ENCODE measurements at places on chromosomes 12 and 14.

DNA sequence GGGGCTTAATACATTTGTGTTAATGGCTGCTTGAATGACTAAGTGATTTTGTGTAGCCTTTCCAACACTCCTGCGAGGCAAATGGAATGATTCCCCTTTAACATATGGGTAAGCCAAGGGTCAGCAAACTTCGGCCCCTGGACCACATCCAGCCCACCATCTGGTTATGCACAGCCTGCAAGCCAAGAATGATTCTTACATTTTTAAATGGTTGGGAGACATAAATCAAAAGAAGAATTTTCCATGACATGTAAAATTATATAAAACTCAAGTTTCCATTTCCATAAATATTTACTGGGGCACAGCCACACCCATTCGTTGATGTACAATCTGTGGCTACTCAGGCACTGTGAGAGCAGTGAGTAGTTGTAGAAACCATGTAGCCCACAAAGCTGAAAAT lies 9.0 kb downstream of the SLC8B1 start:
- DNase-seq: peak; percentile 66

DNA sequence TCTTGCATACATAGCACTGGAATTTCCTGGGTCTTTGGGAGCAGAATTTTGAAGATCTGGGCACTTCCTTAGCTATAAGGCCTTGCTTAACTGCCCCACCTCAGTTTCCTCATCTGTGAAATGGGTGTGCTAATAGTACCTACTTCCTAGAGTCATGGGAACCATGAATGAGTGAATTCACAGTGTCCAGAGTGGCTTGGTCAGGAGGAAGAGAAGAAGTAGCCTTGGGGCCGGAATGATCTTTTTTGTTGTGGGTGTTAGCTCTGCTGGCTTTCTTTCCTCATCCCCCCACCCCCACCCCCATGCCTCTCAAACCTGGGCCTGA lies 2.4 kb downstream of the SH2B3 start:
- no peak for DNase-seq

DNA sequence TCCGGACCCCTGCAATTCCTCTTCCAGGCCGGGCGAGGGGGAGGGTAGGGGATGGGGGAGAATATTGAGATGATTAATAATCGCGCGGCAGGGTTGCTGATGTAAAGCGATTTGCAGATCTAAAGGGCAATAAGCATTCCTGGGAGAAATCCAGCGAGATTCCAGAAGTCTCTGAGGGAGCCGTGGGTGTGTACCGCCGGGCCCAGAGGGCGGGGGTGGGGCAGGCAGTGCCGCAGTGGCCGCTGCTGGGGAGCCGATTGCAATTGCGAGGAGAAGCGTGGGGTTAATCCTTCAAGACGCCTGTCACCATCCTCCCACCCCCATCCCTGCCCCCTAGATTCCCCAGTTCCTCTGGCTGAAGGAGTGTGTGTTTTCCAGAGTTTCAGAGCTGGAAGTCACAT lies 16.4 kb downstream of the FOS start:
- peak; percentile 85 for DNase-seq

DNA sequence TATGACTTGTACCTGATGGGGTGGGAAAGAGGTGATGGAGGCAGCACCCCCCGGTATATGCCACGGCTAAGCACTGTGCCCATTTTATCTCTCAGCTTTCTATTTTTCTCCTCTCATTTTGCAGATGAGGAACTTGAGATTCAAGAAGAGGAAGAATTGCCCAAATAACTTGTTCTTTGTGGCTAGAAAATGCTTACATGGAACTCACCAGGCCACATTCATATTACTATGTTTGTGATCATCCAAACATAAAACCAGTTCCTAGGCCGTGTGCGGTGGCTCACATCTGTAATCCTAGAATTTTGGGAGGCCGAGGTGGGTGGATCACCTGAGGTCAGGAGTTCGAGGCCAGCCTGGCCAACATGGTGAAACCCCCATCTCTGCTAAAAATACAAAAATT lies 14.5 kb upstream of the PSMD9 start:
- DNase-seq: no peak

DNA sequence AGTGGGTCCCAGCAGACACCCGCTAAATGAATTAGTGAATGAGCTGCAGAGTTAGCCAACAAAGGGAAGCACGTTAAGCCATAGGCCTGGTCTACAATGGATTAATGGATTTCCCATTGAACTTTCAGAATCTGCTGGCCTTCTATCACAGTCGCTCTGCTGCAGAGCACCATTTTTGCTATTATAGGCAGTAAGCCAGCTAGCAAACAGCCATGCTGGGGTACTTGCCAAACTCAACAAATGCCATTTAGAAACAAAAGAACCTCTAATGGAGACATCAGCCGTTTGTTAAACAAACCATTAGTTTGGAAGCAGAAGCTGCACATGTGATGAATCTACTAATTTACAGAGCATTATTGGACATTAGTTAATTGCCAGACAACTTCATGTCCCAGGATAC lies 181.1 kb upstream of the STXBP6 start:
- peak; percentile 8 for DNase-seq

DNA sequence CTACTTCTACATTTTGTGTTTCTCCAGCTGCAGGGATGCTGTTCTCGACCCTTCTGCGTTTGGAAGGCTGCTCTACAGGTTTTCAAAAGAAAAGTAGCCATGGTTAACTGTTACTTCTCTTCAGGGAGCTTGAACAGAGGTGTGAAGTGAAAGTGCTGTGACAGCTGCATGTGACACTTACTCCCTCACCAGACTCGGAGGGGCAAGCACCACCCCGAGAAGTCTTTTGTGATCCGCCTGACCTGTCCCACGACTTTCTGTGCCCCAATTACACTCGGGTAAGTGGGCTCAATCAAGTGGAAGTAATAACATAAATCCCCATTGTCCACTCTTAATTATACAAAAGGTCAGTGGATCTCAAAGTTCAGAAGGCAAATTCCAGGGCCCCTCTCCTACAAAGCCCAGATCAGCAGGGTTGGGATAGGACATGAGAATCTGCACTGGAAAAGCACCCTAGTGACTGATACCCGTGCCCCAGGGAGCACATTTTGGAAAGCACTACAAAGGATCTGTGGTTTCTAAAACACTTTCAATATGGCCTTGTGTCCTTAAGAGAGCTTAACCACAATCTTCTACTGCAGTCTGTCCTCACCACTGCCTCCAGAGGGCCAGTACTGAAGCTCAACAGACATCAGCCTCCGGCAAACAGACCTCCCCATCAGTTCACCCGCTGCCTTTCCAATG lies 11.5 kb downstream of the FICD start:
- peak; percentile 12 for DNase-seq

DNA sequence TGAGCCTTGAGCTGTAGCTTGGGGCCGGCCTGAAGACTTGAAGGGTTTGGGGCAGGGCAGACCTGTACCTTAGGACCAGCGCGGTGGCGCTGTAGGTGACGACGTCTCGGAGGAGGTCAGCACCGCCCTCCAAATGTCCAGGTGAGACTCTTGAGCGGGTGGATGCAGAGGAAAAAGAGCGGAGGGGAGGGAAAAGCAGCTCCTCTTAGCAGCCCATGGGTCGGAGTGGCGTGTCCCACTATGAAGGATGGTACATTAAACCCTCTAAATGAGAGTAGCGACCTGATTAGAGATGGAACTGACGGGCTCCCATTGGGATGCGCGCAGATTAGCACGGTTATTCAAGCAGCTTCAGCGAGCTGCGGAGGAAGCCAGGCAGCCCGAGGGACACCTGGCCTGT lies 77.0 kb upstream of the MAP1LC3B2 start:
- DNase-seq: no peak

GRCh38 chr12:12741660-12742059 lies 24.5 kb downstream of the CDKN1B start:
- no peak for DNase-seq

DNA sequence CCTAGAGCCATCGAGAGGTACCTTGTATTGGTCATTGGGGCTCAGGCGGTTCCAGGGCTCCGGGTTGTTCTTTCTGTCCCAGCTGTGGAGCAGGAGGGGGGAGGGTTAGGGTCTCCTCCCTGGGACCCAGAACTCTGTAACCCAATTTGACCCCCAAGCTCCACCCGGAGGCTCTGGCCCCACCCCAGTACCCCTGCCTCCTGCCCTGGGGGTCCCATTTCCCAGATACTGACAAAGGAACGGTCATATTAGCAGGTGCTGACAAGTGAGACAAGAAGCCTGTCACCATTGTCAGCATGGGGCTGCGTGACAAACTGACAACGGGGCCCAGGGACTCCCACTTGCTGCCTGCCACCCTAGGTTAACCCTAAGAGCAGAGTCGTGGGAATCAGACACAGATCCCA lies 6.2 kb downstream of the SHMT2 start:
- no peak for DNase-seq

GRCh38 chr14:98594156-98594555 lies 677.8 kb downstream of the BCL11B start:
- no peak for DNase-seq

DNA sequence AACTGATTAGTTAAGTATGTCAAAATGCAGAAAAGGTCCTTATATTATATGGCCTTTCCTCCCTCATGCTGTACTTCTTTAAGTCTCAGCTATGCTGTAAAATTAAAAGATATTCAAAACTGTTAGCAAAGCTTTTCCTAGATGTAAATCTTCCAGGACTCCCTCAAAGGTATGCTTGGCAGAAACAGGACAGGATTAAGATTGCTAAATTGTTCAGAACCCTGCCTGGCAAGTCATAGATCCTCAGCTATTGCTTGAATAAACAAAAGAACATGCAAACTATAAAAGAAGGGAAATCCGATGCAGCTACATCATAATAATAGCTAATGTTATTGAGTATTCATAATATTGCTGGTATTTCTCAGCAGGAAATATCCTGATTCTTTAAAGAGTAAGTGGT lies 322.6 kb downstream of the CCDC91 start:
- no peak for DNase-seq

GRCh38 chr14:68898248-68899032 lies 80.7 kb downstream of the ACTN1 start:
- DNase-seq: no peak

GRCh38 chr14:30125322-30125979 lies 197.8 kb upstream of the PRKD1 start:
- no peak for DNase-seq

DNA sequence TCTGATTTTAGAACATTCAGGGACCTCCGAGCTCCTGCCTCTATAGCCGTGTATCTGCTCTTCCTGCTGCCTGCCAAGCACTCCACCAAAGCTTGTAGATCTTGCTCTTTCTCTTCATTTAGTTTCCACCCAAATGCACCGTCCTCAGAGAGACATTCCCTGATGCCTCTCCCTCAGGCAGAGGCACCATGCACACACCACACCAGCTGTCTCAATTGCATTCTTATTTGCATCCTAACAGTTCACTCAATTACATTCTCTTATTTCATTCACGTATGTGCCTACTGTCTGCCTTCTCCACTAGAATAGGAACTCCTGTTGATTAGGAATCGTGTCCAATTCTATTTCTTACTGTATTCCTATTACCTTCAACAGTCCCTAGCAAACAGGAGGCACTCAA lies 845.4 kb upstream of the TMEM132C start:
- no peak for DNase-seq

DNA sequence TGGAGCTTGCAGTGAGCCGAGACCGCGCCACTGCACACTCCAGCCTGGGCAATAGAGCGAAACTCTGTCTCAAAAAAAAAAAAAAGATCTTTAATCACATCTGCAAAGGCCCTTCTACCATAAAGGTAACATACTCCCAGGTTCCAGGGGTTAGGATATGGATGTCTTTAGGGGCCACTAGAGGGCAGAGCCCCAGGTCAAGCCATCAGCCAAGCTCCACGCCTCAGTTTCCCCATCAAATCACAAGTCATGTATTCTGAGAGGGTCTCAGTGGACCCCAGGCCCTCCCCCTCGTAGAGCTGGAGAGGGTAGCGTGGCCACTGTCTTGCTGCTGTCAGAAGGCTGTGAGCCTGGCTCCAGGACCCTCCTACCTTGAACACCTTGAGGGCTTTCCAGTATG lies 18.8 kb downstream of the SLC8B1 start:
- DNase-seq: no peak

DNA sequence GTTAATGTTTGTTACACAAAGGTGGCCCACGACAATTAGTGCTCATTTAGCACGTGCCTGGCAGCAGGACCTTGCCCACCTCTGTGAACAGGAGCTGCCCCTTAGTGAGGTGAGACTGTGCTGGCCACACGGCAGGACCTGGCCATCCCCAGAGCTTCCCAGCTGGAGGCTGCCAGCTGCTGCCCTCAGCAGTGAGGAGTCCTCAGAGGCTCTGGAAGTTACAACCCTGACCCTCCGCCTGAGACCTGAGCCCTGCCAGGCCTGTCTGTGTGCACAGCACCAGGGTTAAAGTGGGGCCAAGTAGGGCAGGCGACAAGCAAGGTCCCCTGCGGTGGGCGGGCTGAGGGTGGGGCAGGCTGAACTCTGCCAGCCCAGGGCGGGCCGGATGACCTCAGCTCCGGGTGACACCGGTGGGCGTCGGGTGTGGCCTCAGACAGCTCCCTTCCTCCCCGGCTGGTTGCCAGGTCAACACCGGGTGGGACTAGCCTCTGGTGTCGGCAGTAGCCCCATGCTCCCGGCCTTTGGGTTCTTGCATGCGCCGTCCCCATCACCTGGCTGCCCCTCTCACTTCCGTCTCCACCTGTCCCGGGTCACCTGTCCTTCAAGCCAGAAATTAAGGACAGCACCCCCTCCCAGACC lies 9.2 kb upstream of the LBHD2 start:
- DNase-seq: no peak

- no peak for DNase-seq
Observed at GRCh38 chr14:93033084-93033982, 82.4 kb downstream of the ITPK1 start.

DNA sequence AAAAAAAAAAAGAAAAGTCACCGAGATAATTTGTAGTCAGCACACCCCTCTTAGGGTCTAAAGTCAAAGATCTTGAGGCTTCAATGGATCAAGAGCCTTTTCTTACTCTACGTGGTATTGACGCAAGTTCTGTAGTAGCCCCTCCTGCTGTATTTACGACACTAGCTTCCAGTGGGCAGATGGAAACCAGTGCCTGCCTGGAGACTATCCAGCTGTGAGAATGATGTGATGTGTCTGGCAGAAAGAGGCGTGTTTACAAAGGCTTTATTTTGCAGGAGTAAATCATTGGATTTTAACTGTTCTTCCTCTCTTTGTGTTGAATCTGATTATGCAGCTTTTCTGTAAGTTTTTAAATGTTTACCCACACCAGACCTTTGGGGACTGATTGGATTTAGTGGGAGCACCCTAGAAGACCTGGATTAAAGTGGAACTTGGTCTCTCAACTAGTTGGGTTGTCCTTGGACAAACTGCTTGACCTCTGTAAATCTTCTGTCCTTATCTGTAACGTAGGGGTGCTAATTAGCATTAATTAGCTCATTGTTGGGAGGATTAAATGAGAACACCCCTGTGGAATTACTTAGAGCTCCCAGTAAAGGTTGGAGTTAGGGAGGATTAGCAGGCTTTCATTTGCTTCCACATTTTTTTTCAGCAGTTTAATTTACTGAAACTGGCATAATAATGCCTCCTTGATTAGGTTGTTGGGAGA lies 72.4 kb downstream of the RASSF3 start:
- DNase-seq: peak; percentile 96

DNA sequence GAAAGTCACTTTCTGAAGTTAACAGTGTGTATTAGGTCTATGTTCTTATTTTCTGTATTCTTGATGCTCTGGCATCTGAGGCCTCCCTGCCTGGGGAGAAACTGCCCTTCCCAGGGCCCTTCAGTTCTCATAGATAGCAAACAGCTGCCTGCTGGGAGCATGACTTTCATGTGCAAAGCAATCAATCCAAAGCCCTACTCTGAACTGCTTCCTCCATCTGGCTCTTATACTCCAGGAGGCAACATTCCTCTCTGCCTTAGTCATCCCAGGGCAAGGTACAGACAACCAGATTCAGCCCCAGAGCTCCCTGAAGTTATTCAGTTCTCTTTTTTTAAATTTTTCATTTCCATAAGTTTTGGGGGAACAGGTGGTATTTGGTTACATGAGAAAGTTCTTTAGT lies 41.7 kb upstream of the RIN3 start:
- DNase-seq: peak; percentile 69

- no peak for DNase-seq
Observed at GRCh38 chr14:69612783-69613130, 1.4 kb downstream of the SUSD6 start.
